NT2/D1 (cell line): ENCODE measurements at places on chromosomes 11 and 22.

DNA sequence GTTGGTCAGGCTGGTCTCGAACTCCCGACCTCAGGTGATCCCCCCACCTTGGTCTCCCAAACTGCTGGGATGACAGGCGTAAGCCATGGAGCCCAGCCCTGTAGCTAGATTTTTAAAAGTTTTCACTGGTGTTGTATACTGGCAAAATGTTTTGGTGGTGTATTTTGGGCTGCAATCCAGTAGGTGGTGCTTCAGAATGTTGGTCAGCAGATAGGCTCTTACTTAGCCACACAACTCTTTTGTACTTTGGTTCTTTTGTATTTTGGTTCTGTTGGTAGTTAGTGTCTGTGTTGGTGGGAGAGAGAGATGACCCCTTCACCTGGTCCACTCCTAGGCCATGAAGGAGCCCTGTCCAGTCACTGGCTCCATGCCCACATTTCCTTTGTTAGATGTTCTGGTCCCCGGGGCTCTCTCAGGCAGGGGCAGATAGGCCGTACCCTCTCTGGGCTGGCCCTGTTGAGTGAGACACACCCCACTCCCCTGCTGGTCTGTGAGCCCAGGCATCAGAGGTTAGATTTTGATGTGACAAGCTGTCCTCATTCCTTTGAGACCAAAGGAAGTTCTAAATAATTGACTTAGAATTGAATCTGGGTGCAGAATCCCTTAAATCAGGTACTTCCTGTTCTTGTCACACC is 123.8 kb downstream of the DDX10 start:
- peak; percentile 1 for DNase-seq

- peak; percentile 22 for DNase-seq
Measured at GRCh38 chr11:120912504-120912903, 111.4 kb upstream of the TBCEL start.

- no peak for DNase-seq
Measured at GRCh38 chr22:20624161-20624616, 116.8 kb downstream of the MED15 start.

DNA sequence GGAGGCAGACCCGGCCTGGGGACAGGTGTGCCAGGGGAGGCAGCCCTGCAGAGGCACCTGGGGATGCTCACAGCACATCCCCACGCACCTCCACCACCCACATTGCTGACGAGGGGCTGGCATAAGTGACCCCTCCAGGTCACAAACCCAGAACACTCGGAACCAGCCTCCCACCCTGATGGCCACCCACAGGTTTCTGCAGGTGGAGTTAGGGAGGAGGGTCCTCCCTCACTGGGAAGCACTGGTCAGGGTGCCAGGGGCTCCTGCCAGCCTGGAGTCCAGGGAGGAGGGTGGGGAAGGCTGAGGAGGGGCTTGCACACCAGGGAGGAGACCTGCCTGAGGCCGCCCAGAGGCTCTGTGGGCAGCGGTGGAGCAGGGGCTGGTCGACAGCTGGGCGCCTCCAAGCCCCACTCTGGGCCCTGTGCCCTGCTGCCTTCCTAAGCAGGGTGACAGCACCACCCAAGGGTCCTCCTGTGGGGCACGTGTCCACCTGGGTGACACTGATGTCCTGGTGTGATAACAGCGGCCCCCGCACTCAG is 51.0 kb upstream of the CARS1 start:
- no peak for DNase-seq

DNA sequence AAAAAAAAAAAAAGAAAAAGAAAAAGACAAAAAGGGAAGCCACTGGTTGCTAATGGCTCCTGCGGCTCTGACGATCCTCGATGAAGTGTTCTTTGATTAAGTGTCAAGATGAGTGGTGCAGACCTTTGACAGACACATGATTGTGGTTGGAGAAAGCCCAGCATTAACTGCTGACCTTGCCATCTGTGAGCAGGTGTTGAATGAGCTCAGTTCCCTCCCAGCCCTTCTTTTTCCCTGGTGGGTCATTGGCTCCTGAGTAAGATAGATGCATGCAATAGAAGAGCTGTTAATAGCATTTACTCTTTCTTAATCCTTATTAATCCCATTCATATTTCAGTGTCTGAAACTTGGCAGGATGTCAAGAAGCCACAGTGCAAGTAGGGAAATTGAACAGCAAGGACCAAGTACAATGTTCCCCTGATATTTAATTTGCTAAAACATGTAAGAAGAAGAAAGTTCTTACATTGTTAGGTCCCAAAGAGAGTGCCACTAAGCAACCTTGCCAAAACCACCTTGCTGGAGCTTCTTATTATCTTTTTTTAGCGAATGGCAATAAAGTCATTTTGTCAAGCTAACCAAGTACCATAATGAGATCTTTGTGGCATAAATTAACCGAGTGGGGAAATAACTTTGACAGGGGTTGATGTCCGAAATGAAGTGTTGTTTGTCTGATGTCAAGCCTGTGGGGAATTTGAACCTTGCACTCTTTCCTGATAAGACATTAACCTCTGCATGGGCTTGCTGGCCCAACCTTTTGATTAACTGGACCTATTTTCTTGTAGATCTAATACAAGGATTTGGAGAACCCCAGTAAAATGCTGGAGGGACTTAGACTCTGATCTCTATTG is 113.7 kb downstream of the PTPRJ start:
- DNase-seq: no peak

DNA sequence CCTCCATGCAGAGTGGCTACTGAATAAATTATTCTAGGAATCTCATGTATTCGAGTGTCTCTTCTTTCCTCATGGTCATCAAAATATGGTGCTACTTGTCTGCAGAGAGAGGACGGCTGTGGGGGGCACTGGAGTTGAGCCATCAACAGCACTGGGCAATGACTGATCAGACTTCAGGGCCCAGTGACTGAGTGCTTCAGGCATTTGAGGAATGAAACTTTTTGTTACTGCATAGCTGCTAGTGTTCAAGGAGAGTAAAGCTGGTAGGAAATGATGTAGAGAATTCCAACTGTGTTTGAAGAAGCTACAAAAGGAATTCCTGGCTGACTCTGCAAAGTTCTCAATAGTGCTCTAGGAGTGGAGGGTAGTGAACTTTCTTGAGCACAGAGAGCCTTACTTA is 277.7 kb downstream of the CADM1 start:
- DNase-seq: peak; percentile 85

- no peak for DNase-seq
Measured at GRCh38 chr11:113685654-113686359, 20.3 kb downstream of the TMPRSS5 start.

DNA sequence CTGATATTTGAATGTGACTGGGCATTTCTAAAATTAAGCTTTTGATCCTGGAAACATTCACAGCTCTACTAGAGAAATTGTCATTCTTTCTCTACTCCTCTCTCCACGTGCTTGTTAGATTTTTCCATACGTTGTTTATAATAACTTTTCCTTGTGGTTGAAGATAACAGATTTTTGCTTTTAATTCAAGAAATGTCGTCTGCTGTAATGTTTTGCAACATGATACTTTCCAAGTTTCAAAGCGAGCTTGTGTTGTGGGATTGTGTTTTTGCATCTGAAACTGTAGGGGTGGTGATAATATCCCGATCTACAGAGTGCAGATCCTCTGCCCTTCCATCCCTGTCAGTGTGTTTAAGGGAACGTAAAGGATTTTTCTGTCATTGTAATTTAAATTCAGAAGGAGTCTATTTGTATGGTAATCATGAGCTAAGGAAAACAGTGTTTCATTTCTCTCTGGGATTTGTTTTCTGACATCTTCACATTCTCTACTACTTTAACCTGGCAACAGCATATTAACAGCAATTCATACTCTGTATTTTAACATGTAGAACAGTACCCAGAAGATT is 321.4 kb downstream of the FAT3 start:
- no peak for DNase-seq

DNA sequence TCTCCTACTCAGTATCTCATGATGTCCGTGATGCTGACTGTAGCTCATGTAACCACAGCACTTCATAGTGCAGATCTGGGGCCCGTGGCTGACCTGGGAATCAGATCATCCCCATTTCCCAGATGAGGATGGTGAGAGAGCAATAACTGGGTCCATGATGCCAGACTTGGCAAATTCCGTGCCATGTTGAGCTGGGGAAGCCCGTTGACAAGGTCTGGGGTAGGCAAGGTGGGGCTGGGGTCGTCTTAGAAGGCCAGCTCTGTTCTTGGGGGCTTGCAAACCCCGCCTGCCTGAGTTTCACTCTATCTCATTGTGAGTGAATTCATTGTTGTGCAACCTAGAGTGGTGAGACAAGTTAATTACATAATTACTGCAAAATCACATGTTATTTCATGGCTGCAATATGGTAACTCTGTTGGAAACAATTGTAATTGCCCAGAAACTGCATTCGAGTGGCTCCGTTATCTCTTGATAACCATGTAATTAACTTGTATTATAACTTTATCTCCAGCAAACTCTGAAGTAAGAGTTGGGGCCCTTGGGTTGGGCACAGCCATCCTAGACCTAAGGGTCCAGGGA is 41.7 kb downstream of the LMO1 start:
- DNase-seq: no peak

- DNase-seq: no peak
Measured at GRCh38 chr11:12420040-12420439, 42.7 kb downstream of the PARVA start.

DNA sequence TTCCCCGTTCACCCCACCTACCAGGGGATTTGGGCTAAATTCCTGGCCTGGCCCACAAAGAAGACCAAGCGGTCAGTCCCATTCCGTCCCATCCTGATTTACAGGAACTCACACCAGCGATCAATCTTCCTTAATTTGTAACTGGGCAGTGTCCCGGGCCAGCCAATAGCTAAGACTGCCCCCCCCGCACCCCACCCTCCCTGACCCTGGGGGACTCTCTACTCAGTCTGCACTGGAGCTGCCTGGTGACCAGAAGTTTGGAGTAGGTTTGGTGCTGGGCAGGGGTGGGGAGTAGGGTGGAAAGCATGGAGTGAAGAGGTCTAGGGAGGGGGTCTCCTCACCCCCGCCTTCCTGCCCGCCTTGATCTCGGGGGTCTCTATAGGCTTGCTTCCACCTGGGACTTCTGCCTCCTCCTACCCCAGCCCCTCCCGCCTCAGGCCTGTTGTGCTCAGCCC is at the start of gene SERPING1:
TSS of gene SERPING1 (plus strand) at position 225 of the 455 bp plus-strand sequence. CDS start 586 bp downstream, outside the sequence.
- DNase-seq: no peak

- DNase-seq: peak; percentile 36
Measured at GRCh38 chr11:1546536-1547466, 25.3 kb downstream of the DUSP8 start.

DNA sequence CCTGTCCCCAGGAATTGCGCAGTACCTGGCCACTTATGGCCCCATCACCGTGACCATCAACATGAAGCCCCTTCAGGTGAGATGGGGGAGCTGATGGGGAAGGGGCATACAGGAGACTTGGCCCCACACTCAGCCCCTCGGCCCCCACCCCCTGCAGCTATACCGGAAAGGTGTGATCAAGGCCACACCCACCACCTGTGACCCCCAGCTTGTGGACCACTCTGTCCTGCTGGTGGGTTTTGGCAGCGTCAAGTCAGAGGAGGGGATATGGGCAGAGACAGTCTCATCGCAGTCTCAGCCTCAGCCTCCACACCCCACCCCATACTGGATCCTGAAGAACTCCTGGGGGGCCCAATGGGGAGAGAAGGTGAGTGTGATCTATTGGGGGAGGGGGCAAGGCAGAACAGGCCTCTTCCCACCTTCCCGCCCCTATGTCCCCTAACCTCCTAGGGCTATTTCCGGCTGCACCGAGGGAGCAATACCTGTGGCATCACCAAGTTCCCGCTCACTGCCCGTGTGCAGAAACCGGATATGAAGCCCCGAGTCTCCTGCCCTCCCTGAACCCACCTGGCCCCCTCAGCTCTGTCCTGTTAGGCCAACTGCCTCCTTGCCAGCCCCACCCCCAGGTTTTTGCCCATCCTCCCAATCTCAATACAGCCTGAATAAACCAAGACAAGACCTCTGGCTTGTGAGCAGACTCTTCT is 3.6 kb downstream of the CTSW start:
- DNase-seq: no peak

DNA sequence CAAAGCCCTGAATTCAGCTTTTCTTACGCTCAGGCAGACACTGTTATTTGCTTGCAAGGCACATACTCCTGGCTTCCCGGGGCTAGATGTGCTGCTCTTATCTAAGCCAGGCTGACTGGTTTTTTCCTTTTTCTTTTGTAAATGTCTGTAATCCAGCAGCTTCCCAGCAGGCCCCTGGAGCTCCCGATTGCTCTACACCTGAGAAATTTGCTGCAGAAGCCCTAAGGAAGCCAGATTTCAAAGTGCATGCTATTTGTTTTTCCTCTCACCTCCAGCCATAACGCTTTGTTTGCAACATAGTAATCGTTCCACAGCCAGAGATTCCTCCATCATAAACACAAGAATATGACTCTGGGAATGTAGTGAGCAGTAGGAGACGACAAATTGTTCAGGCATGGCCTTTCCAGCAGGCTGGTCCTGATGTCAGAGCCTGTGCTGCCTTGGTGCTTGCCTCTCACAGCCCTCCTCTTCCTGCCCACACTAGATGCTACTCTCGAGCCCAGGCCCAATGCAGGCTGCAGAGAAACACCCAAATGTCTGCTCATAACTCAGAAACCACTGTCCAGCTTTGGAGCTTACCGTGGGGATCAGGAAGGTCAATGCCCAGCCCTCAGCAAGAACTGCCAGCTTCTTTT is 54.7 kb upstream of the SLC6A5 start:
- peak; percentile 32 for DNase-seq

- DNase-seq: no peak
Measured at GRCh38 chr11:62958547-62959421, 26.0 kb downstream of the SLC22A6 start.
